ENCODE measurements at places on chromosomes 11 and 22.

GRCh38 chr11:1199241-1199750 is 23.6 kb upstream of the MUC5B start:
- no peak for DNase-seq

DNA sequence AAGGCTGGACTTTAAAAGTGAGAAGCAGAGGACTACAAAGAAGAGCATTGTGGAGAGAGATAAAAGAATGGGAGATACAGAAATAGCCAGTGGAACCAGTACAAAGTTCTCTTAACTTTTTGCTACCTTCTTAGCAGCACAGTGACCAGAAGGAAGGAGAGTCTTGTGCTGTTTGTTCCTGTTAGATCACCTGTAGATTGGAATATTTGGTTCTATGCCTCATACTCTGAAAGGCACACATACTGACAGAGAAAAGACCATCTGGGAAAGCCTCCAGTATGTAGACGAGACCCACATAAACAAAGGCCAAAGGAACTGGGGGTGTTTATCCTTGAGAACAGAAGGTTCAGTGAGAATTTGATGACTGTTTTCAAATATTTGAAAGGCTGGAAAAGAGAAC is 18.7 kb downstream of the RNF141 start:
- DNase-seq = no peak

GRCh38 chr22:45318558-45319323 is 9.0 kb downstream of the FAM118A start:
- DNase-seq = peak; percentile 78

DNA sequence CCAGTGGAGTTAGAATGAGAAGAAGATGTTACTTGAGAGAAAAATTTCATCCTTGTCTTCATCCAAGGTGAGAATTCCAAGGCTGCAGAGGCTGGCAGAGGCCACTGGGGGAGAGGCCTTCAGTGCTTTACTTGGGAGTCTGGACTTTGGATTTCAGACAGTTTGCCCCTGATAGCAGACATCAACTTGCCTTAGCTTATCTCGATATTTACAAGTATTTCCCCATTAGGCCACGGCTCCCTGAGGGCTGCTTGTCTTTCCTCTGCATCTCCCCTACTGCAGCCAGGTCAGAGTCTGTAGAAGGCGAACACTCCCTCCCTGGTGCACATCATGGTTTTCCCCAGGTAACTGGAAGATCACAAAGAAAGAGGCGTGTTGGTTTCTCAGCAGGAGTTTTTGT is 29.9 kb upstream of the BSX start:
- DNase-seq = no peak

- DNase-seq = no peak
Observed at GRCh38 chr22:40519948-40520331, 116.6 kb downstream of the MRTFA start.

GRCh38 chr11:62000539-62001446 is 33.4 kb upstream of the FTH1 start:
- DNase-seq = no peak

GRCh38 chr11:63711838-63712237 is 30.5 kb downstream of the RTN3 start:
- no peak for DNase-seq

DNA sequence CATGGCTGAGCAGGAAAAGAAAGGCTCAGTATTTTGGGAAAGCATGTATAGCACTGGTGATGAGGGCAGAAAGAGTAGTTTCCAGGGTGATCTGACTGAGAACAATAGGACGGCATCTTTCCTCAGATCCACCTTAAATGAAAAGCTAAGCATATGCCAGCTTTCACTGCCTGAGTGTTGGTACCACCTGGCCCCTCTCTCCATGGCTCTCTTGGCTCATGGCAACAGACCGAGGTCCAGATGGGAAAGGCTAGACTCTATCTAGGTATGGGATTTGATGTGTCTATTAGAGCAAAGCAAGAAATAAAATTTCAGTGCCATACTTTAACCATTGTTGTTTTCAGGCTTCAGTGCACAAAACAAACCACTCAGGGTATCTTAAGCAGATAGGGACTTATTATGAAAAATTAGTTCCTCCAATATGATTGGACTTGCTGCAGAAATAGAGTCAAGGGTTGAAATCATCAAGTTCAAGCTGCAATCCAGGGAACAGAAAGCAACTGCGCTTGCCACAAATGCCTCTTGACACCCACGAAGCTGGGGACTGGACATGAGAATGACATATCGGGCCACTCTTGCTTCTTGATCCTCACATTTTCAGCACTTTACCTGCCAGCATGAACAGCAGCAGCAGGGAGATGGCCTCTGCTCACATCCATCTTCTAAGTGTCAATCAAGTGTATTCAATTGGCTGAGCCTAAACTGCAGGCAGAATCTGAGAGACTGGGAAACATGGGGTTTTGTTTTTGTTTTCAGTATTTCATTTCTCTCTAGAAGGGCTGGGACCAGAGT is 64.0 kb upstream of the SNX19 start:
- no peak for DNase-seq

- no peak for DNase-seq
Observed at GRCh38 chr11:92576315-92576714, 351.7 kb downstream of the FAT3 start.

DNA sequence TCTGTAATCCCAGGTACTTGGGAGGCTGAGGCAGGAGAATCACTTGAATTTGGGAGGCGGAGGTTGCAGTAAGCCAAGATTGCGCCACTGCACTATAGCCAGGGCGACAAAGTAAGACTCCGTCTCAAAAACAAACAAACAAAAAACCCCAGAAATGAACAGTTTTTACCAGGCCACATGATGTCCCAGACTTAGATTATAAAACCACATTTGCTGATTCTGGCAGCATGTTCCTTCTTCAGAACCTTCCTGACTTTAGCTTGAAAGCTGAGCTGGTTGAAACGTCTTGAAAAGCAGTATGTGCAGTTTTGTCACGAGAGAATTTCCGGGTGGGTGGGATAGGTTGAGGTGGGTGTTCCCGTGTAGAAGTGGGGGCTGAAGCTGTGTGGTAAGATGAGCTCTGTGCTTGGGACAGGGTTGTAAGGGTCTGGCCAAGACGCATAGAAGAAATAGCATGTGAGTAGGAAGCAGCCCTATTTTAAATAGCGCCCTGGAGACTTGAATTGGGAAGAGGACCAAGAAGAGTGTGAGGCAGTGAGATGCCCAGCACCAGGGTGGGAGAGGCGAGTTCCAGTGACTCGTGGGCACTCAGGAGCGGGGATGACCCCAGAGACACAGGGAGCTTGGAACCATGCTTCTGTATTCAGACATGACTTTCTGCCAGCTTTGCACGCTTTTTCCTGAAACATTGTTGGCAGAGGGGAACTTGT is 7.6 kb downstream of the AP2A2 start:
- no peak for DNase-seq

DNA sequence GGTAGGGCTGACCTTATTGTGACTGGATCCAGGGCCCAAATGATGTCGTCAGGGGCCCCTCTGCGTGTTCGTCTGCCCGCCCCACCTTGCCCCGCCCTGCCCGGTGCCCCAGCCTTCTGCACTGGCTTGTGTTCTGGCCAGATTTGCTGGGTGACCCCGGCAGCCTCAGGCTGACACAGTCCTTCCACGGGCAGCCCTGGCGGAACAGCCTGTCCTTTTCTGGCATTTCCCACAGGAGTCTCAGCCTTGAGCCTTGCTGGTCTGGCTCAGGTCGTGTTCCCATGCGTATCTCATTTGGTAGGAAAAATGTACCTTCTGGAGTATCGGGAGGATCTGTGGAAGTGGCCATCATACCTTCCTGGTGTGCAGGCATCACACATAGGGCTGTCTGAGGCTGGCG is 31.0 kb downstream of the IGHMBP2 start:
- DNase-seq = no peak

- no peak for DNase-seq
Observed at GRCh38 chr11:119863851-119864601, 135.0 kb upstream of the NECTIN1 start.
